Kasumi-1 (cell line): ENCODE measurements at places on chromosomes 7 and 10.
A peak's percentile ranks its signal among the peaks of the same experiment; 100 is the strongest.

GRCh38 chr7:116138202-116138801, 72.0 kb upstream of the TES start:
- peak; percentile 82 for DNase-seq

- DNase-seq: peak; percentile 28
Observed at GRCh38 chr7:44914992-44915607, 29.8 kb upstream of the PURB start.

GRCh38 chr7:133275446-133276095, 22.7 kb downstream of the EXOC4 start:
- no peak for DNase-seq

- DNase-seq: no peak
Observed at GRCh38 chr7:155310425-155311114, 12.9 kb downstream of the INSIG1 start.

GRCh38 chr10:100562008-100562672, 26.4 kb downstream of the HIF1AN start:
- DNase-seq: peak; percentile 69

GRCh38 chr7:56009695-56010094, 41.5 kb downstream of the PSPH start:
- no peak for DNase-seq

GRCh38 chr7:131072505-131073091, 255.1 kb upstream of the MKLN1 start:
- DNase-seq: peak; percentile 60

DNA sequence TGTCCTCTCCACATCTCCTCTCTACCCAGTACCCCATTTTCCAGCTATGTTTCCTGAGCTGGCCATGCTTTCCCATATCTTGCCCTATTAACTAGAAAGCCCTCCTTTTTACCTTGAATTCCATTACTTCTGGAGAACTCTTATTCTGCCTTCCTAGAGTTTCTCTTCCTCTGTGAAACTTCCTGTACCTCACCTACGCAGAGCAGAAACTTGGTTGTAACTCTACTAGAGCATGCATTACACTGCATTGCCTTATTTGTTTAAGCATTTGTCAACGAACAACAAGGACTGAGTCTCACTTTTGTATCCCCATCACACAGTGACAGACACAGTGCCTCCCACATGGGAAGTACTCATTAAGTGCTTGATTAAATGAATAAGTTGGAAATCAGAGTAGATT, 36.4 kb downstream of the VCL start:
- DNase-seq: no peak

- no peak for DNase-seq
Observed at GRCh38 chr10:71582506-71583475, 136.8 kb downstream of the C10orf105 start.

DNA sequence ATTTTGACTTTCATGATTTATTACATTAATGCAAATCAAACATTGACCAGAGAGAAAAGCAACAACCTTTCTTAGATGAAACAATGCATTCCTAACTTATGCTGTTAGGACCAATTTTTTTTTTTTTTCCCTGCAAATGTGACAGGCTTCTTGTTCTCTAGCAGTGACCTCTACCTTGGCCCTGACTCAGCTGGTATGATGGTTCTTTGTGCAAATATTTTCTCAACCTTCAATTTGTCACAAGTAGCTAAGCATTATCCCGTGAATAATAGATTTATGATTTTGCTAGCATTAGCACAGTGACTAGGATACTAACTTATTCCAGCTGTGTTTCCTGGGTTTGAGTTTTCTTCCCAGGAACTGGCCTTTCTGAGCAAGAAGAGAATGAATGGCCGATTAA, 64.9 kb downstream of the PPP1R9A start:
- DNase-seq: no peak

DNA sequence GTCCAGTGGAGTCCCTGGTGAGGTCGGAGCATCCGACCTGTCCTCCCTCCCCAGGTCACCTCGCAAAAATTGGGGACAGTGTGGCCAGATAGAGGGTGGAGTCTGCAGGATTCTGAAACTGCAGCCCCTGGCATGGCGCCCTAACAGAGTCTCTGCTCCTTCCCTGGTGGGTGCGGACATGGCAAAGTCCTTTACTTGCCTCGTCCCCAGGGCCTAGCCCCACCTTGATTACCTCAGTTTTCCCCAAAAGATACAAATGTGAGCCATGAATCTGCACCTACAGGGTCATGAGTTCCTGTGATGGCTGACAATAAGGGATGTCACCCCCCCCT, 47.7 kb downstream of the NPVF start:
- no peak for DNase-seq

DNA sequence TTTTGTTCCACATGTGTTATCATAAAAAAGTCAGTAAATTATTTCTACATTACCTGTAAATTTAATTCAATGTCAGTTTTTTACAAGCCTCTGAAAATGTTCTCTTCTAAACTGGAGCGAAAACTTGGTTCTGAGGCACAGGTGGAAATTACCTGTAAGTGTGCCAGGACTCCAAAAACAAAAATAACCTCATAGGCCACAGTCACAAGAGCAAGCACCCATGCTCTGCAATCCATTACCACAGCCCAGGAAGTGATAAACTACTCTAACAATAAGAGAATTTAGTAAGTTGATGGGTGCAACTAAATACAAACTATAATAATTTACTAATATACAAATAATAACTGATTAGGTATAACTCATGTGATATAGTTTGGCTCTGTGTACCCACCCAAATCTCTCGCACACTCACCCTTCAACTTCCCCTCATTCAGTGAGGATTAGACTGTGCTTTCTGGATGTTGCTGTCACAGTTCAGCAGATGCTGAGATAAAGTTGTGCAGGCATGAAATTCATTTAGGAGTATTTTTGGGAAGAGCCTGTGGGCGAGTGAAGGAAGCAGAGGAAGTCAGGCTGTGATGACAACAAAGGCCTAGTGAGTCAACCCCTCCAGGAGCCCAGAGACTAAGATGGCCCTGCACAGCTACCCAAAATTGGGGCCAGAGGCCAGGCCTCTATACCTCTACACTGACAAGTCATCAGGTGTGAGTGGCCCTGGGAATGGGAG, 16.3 kb upstream of the GIMAP6 start:
- no peak for DNase-seq

- DNase-seq: no peak
Observed at GRCh38 chr10:102611514-102612087, 32.7 kb upstream of the TRIM8 start.

GRCh38 chr10:95814011-95814727, 58.2 kb downstream of the ENTPD1 start:
- no peak for DNase-seq

- no peak for DNase-seq
Observed at GRCh38 chr10:26483554-26483953, 45.4 kb downstream of the APBB1IP start.

- DNase-seq: no peak
Observed at GRCh38 chr7:115273139-115273772, 351.4 kb downstream of the MDFIC start.

DNA sequence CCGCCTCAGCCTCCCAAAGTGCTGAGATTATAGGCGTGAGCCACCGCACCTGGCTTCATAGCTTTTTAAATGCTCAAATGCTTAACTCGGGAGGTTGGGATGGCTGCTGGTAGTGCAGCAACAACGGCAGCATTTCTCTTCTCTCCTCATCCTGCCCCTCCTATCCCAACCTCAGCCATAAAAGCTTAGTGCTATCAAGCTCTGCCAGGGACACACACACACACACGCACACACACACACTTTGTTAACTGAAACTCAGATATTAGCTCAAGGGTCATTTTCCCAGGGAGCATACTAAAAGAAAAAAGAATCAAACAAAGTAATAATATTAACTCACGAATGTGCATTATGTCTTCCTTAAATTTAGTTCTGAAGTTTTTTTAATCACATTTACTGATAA, 63.0 kb upstream of the HPS1 start:
- no peak for DNase-seq

GRCh38 chr7:105209870-105210269, 178.9 kb downstream of the SRPK2 start:
- DNase-seq: no peak

DNA sequence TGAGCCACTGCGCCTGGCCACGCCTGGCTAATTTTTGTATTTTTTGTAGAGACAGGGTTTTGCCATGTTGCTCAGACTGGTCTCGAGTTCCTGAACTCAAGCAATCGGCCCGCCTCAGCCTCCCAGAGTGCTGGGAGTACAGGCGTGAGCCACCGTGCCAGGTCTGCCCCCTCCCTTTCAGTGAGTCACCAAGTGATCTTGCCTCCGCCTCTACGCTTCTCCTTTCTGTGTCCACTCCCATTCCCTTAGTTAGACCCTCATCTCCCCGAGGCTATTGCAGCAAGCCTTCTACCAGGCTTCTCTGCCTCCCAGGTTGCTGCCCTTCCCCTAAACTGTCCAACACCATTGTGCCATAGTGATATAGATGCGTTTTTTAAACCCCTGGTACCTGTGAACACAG, 32.9 kb downstream of the CDC123 start:
- no peak for DNase-seq

- DNase-seq: no peak
Observed at GRCh38 chr10:104092749-104093148, 7.1 kb upstream of the COL17A1 start.

DNA sequence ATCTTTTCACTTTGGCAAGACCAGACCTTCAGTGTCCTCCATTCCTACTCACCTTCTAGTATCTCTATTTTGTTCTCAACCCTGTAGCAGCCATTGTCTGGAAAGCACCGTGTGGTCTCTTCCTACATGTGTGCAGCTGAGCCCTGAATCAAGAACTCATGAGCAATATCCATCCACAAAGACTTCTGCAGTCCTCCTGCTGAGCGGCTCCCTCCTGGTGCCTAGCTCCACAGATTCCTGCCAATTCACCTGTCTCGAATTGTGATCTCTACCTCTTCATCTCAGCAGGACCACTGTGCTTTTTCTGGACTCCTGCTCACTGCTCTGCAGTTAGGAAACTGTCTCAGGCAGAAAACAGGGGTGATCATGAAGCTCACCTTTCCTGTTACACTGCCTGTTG, 118.8 kb downstream of the RELN start:
- no peak for DNase-seq

DNA sequence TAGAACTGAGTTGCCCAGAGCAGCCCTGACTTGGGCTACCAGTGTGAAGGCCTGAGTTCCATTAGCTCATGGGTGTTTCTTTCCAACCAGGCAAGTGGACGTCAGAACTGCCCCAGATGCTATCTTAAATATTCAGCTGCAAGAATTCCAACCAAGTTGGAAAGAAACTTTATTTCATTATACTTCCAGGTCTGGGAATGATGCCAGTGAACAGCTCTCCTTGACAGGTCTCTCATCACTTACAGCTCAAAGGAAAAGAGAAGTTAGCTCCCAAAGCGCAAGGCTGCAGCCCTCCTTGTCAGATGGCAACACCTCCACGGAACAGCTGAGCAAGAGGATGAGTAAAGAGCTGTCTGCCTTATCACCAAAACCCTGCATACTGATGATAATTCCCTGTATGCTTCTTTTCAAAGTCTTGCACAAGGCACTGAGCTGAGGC, 255.5 kb upstream of the AOAH start:
- no peak for DNase-seq

DNA sequence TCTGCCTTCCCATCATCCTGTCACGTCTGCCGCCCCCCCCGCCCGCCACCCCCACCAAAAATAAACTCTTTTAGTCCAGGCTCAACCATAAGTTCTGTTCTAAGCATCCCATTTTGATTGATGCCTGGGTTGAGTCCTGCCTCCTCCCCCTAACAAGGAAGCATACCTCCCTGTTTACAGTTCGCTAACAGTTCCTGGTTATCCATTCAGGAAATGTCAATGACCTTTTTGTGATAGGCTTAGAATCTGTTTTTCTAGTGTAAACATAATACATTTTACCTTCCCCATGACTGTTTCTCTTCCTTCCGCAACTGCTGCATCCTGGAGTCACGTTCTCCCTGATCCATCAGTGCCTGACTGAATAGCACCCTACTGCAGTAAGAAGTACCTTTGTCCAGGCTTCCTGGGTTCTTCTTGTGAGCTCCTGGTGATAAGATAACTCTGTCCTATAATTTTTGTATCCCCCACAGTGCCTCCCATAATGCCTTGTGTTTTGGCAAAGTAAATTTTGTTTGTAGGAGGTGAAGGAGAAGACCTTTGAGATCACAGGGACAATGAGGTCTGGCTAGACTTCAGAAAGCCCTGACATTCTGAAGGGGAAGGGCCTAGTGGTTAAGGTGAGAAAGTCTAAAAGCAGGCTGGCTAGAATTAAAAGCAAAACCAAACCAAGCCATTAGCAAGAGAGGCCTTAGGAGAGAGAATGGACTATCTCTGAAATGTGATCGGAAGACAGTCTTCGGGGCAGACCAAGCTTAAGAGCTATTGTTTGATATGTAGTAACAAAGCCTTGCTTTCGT, 7.3 kb downstream of the AGFG2 start:
- no peak for DNase-seq

DNA sequence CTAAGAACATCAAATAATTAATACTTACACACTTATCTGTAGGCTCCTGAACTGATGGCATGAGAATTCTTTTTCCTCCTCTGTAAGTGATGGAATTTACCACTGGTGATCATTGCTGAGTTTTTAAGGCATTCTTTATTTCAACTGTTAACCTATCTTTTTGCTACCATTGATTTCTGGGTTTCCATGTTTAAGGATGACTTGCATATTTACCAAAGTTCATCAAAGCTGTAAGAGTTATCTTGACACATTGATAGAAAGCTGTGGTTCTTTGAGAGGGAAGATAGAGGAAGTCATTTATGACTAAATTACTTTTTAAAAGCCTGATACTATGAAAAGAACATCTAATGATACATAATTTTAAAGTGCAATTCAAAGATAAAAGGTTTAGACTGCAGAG, 19.5 kb upstream of the GFRA1 start:
- DNase-seq: no peak

- no peak for DNase-seq
Observed at GRCh38 chr7:45863715-45864114, 9.2 kb downstream of the CCDC201 start.

GRCh38 chr7:112069879-112070321, 136.3 kb downstream of the DOCK4 start:
- no peak for DNase-seq

DNA sequence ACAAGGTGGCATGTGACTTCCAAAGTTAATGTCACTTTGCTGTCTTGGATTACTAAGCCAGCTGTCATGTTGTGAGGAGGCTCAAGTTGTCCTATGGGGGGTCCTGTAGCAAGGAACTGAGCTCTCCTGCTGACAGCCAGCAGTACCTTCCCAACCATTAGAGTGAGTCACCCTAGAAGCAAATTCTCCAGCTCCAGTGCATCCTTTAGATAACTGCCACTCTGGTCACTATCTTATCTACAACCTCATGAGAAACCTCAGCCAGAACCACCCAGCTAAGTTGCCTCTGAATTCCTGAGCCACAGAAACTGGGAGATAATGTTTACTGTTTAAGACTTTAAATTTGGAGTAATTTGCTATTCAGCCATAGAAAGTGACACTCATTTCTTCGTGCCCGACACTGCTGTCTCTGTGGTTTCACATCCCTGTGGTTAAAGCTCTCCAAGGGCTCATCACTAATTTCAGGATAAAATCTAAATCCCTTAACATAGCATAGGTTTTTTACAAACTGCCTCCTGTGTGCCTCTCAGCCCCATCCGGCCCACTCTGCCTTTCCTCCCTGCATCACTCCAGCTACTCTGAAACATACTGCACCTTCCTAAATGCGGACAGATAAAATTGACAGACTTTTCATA, 83.5 kb downstream of the PRR15 start:
- no peak for DNase-seq
